ENCODE measurements at places on chromosomes 1 and 21. TPM values are rescaled to one million over a fixed set of nuclear protein-coding genes. Genes with fewer than 3 reads are reported as not detected.

DNA sequence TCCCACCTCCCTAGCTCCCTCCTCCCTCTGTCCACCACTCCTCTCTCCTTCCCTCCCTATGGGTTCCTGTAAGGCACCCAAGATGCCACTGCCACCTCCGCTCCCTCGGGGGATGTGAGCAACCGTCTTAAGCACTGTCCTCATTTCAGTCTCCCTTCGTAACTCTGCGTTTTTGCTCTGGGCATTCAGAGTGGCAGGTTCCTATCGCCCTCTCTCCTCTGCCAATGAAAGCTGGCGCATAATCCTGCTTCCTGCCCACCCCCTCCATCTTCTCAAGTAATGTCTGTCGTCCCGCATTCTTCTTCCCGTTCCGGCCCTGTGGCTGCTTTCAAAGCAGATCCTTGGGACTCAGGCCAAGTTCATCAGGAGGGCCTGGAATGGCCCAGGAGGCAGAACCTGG, 253.9 kb upstream of the TMEM51 start:
- DNase-seq = no peak

- no peak for DNase-seq
Observed at GRCh38 chr1:56320464-56321149, 258.8 kb downstream of the PLPP3 start.

DNA sequence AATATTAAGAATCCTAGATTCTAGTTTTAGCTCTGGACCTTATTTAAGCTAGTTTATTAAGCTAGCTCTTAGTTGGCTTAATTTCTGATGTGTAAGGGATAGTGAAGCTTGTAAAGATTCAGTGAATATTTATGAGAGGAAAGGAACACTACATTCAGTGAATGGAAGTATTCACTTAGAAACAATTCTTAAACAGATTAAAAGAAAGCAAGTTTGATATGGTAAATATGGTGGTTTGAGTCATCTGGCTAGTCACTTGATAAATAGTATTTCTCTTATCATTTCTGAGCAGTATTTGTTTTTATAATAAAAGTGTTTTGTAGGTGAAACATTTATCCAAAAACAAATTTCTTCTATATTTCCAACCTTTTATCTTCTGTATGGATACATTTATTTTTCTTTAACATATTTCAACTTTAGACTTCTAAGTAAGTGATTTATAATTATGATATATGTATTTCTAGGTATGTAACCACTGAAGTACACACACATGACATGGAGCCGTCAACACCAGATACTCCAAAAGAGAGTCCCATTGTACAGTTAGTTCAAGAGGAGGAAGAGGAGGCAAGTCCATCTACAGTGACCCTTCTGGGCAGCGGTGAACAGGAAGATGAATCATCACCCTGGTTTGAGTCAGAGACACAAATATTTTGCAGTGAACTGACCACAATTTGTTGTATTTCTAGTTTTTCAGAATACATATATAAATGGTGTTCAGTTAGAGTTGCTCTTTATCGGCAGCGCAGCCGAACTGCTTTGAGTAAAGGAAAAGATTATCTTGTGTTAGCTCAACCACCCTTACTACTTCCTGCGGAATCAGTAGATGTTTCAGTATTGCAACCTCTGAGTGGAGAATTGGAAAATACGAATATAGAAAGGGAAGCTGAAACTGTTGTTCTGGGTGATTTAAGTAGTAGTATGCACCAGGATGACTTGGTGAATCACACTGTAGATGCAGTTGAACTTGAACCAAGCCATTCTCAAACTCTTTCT, 55.6 kb downstream of the SUCO start:
- DNase-seq = peak; percentile 85

GRCh38 chr1:118023199-118023598, 93.7 kb downstream of the WDR3 start:
- DNase-seq = no peak

GRCh38 chr1:170041423-170042192, 32.9 kb downstream of the KIFAP3 start:
- DNase-seq = no peak

Gene CLCA4
- not detected for total RNA-seq

Gene DYRK3
- total RNA-seq = 13.5 TPM

Gene RAB4A
- total RNA-seq = 19.1 TPM

Measured in renal cortical epithelial cell (primary cell).